ENCODE measurements at places on chromosomes 7 and 10.

DNA sequence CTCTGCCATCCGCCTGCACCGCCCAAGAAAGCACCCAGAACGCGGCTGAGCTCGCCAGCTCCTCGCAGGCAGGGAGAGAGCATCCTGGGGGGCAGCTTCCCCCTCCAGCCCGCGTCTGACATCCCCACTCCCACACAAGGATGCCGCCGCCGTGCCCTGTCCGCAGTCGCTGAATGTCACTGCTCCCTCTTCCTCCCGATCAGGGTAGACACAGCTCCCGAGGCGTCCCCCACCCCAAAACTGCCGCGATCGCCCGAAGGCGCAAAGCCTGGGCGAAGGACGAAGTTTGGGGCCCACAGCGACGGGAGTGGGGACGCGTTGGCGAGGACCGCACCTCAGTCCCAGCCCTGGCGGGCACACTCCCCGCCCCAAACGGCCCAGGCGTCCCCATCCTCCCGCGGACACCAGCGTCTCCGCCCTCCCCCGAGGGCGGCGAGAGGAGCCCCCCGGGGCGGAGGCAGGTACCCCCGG is 1.5 kb upstream of the KAT6B start:
- peak; percentile 40 for DNase-seq

GRCh38 chr7:95630702-95631458 is 34.6 kb upstream of the PDK4 start:
- DNase-seq, result no peak

- no peak for DNase-seq
Observed at GRCh38 chr10:80500572-80501380, 36.9 kb upstream of the SH2D4B start.

DNA sequence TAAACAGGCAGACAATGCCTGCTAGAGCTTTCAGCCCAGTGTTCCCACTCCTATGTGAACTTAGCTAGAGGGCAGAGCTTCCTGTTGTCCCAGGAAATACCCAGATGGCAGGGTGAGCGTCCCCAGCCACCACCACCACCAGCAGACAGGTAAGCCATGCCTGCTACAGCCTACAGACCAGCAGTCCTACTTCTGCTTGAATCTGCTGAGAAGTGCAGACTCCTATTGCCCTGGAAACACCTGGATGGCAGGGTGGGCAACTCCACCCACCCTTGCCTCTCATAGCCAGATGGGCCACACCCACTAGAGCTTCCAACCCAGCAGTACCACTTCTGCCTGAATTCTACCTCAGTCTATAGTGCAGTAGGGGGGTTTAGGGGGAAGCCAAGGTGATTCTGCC is 64.4 kb downstream of the FBXL13 start:
- DNase-seq, result no peak

GRCh38 chr10:46169736-46170135 is 117.1 kb upstream of the ANTXRL start:
- DNase-seq, result no peak

DNA sequence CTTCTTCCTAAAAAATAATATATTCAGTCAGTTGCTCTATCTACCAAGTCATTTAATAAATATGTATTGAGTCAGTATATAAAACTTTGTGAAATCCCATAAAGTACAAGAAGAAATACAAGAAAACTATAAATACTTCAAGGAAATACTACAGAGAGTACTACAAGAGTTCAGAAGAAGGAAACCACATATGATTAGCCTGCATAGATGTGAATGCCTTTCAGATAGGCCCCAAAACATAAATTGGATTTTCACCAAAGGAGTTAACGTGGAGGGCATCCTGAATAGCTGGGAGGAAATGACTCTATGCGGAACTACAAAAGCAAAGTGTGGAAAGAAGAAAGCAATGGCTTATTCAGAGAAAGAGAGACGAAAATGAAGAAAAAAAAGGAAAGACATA is 120.1 kb downstream of the LRRN3 start:
- DNase-seq, result no peak

GRCh38 chr10:13671904-13672303 is 85.1 kb downstream of the PRPF18 start:
- DNase-seq, result no peak

Measured in activated gamma-delta T cell treated with Interleukin-2 at 50 U/mL for 16 hours (primary cell).